ENCODE measurements at places on chromosomes 5 and 9.

GRCh38 chr5:113176196-113176595, 199.6 kb downstream of the DCP2 start:
- DNase-seq, result no peak

DNA sequence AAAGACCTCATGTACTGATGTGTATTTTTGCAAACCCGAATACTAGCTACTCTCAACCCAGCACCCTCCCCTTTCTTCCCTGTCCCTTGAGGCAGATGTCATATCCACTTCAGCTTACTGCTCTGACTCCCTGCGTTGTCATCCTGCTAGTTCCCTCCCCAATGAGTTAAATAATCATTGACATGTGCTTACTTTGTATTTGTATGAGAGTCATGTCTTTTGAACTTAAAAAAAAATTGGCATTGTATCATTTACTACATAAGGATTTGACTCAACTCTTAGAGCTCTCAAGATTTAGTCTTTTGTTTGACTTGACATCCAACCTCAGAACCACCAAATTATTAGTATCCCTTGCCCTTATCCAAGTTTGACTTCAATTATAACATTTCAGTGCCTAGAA, 219.7 kb upstream of the TUT7 start:
- DNase-seq, result no peak

- no peak for DNase-seq
Measured at GRCh38 chr9:120310035-120310434, 269.9 kb downstream of the CDK5RAP2 start.

- no peak for DNase-seq
Measured at GRCh38 chr9:80635065-80635464, 1054.3 kb downstream of the TLE1 start.

- no peak for DNase-seq
Measured at GRCh38 chr9:6692881-6693361, 47.4 kb upstream of the GLDC start.

Measured in stimulated activated CD8-positive, alpha-beta memory T cell treated with anti-CD3 and anti-CD28 coated beads, Interleukin-7, amount 100 ng/mL, for 1 hour (primary cell).